ENCODE measurements at places on chromosomes 7 and 10.

- no peaks in the 10 kb centered on the region for H3K36me3 ChIP-seq
- no peak overlapping the region for H3K4me3 ChIP-seq
- no peak overlapping the region for H3K27ac ChIP-seq
- no peak for DNase-seq
- H3K4me1 ChIP-seq = no peaks in the 10 kb centered on the region
- H3K27me3 ChIP-seq = no peaks in the 10 kb centered on the region
These were observed 118.3 kb downstream of the MYO3A start for GRCh38 chr10:26052326-26052725.

DNA sequence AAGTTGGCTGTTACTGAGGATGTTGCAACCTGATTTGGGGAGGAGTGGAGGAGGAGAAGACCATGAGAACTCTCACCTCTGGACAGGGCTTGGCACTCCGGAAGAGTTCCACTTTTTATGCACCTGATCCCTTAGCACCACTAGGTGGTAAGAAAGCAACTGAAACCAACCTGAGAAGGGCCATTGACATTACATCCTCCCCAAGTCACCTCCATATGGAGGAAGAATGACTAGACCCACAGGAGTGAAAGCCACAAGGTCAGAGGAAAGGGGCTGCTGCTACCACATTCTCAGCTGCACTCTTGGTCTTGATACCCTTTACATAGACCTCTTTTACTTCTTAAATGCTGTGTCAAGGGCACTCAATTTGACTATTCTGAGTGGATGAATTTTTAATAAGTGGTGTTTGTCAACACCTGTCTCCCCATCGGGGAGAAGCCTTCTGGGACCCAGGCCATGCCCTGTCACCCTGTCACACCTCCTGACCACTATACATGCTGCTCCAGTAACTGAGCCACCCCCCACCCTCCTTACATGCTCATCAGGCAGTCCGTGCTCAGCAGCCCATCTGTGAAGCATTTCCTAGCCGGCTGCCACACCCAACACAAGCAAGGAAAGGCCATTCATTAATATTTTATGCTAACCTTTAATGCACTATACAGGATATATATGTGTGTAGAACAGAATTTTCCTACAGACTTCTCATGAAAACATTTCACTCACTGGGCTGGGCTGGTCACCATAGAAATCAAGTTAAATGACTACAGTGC is 362.9 kb downstream of the GFRA1 start:
- H3K4me1 ChIP-seq = no peaks in the 10 kb centered on the region
- no peaks in the 10 kb centered on the region for H3K27me3 ChIP-seq
- no peak overlapping the region for H3K27ac ChIP-seq
- no peak for DNase-seq
- no peak overlapping the region for H3K4me3 ChIP-seq

DNA sequence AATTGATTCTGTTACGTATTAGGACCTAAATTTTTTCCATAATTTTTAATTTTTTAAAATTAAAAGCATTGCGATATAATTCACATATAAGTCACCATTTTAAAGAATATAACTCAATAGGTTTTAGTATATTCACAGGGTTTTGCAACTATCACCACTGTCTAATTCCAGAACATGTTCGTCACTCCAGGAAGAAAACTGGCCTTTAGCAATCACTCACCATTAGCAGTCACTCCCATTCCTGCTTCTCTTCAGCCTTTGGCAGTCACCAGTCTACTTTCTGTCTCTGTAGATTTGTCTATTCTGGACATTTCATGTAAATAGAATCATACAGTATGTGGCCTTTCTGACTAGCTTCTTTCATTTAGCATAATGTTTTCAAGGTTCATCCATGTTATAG is 176.5 kb downstream of the EXOC4 start:
- peaks cover 6% of the 10 kb centered on the region for H3K36me3 ChIP-seq
- no peak overlapping the region for H3K27ac ChIP-seq
- DNase-seq = no peak
- no peak overlapping the region for H3K4me3 ChIP-seq
- H3K27me3 ChIP-seq = no peaks in the 10 kb centered on the region
- H3K4me1 ChIP-seq = peaks cover 9% of the 10 kb centered on the region

GRCh38 chr7:157567666-157568065 is 230.9 kb downstream of the DNAJB6 start:
- H3K27ac ChIP-seq = no peak overlapping the region
- no peaks in the 10 kb centered on the region for H3K36me3 ChIP-seq
- peaks cover 11% of the 10 kb centered on the region for H3K4me1 ChIP-seq
- H3K27me3 ChIP-seq = peaks cover 20% of the 10 kb centered on the region
- DNase-seq = peak; percentile 13

GRCh38 chr7:28290496-28290895 is 109.9 kb upstream of the JAZF1 start:
- H3K27me3 ChIP-seq = peaks cover 13% of the 10 kb centered on the region
- DNase-seq = no peak
- no peak overlapping the region for H3K4me3 ChIP-seq
- H3K27ac ChIP-seq = no peak overlapping the region
- no peaks in the 10 kb centered on the region for H3K4me1 ChIP-seq

- H3K4me1 ChIP-seq = no peaks in the 10 kb centered on the region
- no peaks in the 10 kb centered on the region for H3K36me3 ChIP-seq
- H3K4me3 ChIP-seq = no peak overlapping the region
- no peak for DNase-seq
These were observed 216.9 kb upstream of the FERD3L start for GRCh38 chr7:19362099-19362498.

DNA sequence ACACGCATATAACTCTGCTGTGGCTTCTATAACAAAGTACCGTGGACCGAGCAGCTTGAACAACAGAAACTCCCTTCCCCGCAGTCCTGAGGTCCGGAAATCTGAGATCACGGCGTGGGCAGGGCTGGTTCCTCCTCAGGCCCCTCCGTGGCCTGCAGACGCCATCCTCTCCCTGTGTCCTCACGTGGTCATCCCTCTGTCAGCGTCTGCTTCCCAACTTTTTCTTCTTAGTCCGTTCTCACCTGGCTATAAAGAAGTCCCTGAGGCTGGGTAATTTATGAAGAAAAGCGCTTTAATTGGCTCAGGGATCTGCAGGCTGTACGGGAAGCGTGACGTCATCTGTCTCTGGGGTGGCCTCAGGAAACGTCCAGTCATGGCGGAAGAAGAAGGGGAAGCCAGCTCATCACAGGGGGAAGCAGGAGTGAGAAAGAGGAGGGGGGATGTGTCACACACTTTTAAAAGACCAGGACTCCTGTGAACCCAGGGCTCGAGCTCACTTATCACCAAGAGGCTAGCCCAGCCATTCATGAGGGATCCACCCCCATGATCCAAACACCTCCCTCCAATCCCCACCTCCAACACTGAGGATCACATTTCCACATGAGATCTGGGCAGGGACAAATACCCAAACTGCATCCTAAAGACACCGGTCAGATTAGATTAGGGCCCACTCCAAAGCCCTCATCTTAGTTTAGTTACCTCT is 91.2 kb upstream of the INSIG1 start:
- H3K4me3 ChIP-seq = peak overlapping the region; percentile 99
- H3K4me1 ChIP-seq = peaks cover 39% of the 10 kb centered on the region
- H3K27me3 ChIP-seq = no peaks in the 10 kb centered on the region
- H3K27ac ChIP-seq = peak overlapping the region; percentile 100
- DNase-seq = peak; percentile 89

DNA sequence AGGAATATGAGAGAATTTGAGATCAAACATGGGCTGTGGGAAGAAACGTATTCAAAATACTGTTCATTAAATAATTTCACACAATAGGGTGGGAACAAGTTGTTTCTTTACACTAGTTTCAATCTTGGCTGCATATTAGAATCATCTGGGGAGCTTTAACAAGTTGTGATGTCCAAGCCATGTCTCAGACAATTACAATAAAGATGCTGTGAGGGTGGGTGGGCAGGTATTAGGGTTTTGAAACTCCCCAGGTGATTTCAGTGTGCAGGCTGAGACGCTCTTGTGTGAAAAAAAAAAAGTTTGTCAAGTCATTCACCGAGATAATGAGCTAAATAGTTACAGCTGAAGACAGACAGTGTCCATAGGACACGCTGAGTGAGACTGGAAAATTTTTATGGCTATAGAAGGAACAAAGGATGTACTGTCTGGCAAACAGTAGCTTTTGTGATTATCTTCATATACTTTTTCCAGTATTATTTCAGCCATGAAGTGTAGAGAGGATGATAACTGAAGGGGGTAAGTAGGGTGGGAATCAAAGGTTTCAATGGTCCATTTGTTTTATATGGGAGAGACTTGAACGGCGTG is 12.6 kb upstream of the LAMB4 start:
- DNase-seq = no peak
- no peaks in the 10 kb centered on the region for H3K4me1 ChIP-seq
- no peak overlapping the region for H3K4me3 ChIP-seq
- H3K27ac ChIP-seq = no peak overlapping the region
- H3K36me3 ChIP-seq = no peaks in the 10 kb centered on the region
- peaks cover 3% of the 10 kb centered on the region for H3K27me3 ChIP-seq

- H3K27ac ChIP-seq = no peak overlapping the region
- DNase-seq = no peak
- H3K36me3 ChIP-seq = peaks cover 48% of the 10 kb centered on the region
- peaks cover 4% of the 10 kb centered on the region for H3K4me1 ChIP-seq
- H3K27me3 ChIP-seq = no peaks in the 10 kb centered on the region
- H3K4me3 ChIP-seq = no peak overlapping the region
These were observed 172.5 kb downstream of the CCDC7 start for GRCh38 chr10:32618482-32618881.

- peaks cover 1% of the 10 kb centered on the region for H3K4me1 ChIP-seq
- H3K4me3 ChIP-seq = no peak overlapping the region
- H3K27ac ChIP-seq = no peak overlapping the region
- no peaks in the 10 kb centered on the region for H3K36me3 ChIP-seq
These were observed 5.0 kb upstream of the STEAP4 start for GRCh38 chr7:88311675-88312036.

GRCh38 chr10:71625445-71626175 is 94.0 kb downstream of the C10orf105 start:
- no peak overlapping the region for H3K27ac ChIP-seq
- H3K27me3 ChIP-seq = no peaks in the 10 kb centered on the region
- DNase-seq = no peak

- no peak for DNase-seq
- no peak overlapping the region for H3K27ac ChIP-seq
- H3K36me3 ChIP-seq = no peaks in the 10 kb centered on the region
- H3K27me3 ChIP-seq = no peaks in the 10 kb centered on the region
These were observed 68.2 kb downstream of the CUBN start for GRCh38 chr10:17061418-17061817.

DNA sequence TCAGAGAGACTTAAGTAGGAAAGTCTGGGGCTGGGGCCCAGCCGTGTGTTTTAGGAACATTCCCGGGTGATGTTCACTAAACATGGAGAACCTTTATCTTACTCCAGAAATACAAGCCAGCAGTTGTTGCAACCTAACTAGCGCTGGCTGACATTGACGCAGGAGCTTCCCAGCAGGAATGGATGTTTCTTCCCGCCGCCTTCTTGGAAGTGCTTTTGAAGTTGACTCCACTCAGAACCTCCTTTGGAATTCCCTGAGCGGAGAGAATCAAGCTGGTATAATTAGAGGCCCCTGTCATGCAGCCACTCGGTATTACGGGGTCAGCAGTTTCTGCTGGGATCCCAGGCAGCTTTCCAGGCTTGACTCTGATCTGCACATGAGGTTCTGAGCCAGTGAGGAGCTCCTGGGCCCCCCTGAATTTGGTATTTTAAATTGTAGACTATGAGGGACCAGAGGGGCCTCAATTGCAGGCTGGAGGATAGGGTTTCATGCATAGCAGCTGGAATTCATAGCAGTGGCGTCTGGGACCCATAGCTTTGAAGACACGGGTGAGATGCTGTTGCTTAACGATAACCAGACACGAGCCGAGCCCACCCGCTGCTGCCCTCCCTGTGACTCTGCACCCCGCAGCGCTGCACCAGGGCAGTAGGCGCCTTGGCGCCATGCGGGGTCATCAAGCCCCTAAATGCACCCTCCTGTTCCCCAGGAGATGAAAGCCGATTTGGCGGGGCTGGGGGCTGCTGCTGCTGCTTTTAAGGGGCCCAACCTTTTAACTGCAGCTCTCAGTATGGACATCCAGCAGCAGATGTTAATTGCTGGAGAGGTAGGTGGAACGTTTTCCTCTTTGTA is 61.8 kb downstream of the EEPD1 start:
- H3K4me1 ChIP-seq = no peaks in the 10 kb centered on the region
- no peak overlapping the region for H3K4me3 ChIP-seq
- peaks cover 7% of the 10 kb centered on the region for H3K27me3 ChIP-seq
- no peaks in the 10 kb centered on the region for H3K36me3 ChIP-seq
- no peak for DNase-seq

GRCh38 chr7:114934713-114935112 is 12.8 kb downstream of the MDFIC start:
- H3K4me3 ChIP-seq = peak overlapping the region; percentile 18
- no peaks in the 10 kb centered on the region for H3K36me3 ChIP-seq
- no peak for DNase-seq
- H3K4me1 ChIP-seq = peaks cover 33% of the 10 kb centered on the region

DNA sequence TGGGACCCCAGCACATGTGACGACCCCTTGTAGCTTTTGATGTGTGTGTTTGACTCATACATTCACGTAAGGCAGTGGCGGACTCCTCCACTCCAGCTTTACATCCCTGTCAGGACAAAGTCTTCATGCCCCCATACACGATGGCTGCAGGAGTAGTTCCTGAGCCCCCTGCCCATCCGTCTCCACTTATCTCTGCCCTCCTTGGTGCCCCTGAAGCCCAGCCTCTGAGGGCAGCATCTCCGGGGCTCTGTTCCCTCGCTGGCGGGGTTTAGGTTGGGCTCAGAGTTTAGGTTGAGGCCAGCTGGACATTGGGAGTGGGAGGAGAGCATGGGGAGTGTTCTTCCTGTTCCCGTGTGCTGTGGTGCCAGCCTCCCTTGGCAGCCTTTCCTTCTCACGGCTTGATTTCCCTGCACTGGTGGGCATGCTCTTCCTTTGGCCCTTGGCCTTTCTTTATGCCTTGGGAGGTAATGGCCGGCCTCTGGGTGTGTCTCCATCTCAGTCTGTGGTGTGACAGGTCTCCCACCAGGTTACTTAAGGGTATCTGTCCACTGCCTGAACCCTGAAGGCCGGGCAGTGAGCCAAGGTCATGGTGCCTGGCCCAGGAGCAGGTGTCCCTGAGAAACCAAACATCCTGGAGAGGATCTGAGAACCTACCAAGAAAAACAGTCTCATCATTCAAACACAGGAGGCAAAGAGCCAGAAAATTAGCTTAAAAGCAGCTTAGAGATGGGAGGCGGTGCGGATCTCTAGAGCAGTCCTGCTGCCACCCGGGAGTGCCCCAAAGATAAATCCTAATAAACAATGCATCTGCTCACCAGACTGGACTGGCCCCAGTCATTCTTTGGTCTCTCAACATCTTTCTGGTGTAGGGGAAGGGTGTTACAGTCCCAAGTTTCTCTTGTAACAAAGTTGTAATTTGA is 85.5 kb downstream of the GLRX3 start:
- peak; percentile 54 for DNase-seq
- no peak overlapping the region for H3K27ac ChIP-seq
- no peaks in the 10 kb centered on the region for H3K4me1 ChIP-seq
- peaks cover 5% of the 10 kb centered on the region for H3K27me3 ChIP-seq
- no peak overlapping the region for H3K4me3 ChIP-seq
- H3K36me3 ChIP-seq = no peaks in the 10 kb centered on the region
